Memory B cell (primary cell): ENCODE measurements at places on chromosomes 1 and 21.

GRCh38 chr1:85822696-85823095, 114.5 kb upstream of the ZNHIT6 start:
- no peak for DNase-seq

DNA sequence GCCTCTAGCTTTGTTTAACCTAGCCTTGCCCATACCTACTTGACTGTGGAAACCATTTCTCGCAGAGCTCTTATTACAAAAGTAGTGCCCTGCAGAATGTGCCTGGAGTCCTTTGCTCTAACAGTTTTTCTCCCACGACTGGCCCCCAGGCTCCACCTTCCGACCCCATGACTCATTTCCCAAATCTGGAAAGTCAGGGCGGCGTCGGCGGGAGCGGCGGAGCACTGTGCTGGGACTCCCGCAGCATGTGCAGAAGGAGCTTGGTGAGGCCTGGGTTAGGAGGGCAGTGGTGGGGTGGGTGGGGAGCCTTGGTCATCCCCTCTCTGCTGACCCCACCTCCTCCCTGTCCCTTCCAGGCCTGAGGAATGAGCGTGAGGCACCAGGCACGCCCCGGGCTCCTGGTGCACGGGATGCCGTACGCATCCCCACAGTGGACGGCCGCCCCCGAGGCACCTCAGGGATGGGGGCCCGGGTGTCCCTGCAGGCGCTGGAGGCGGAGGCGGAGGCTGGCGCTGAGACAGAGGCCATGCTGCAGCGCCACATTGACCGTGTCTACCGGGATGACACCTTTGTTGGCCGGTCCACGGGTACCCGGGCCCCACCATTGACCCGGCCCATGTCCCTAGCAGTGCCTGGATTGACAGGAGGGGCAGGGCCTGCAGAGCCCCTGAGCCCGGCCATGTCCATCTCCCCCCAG, 47.5 kb downstream of the YARS1 start:
- DNase-seq, result no peak

DNA sequence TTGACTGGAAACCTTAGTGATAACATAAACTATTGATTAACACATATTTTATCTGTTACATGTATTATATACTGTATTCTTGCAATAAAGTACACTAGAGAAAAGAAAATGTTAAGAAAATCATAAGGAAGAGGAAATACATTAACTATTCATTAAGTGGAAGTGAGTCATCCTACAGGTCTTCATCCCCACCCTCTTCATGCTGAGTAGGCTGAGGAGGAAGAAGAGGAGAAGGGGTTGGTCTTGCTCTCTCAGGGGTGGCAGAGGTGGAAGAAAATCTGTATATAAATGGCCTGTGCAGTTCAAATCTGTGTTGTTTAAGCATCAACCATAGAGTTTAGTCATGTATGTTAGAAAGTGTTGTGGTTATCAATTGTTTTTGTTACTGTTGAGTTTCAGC, 66.1 kb upstream of the CHODL start:
- DNase-seq, result no peak

DNA sequence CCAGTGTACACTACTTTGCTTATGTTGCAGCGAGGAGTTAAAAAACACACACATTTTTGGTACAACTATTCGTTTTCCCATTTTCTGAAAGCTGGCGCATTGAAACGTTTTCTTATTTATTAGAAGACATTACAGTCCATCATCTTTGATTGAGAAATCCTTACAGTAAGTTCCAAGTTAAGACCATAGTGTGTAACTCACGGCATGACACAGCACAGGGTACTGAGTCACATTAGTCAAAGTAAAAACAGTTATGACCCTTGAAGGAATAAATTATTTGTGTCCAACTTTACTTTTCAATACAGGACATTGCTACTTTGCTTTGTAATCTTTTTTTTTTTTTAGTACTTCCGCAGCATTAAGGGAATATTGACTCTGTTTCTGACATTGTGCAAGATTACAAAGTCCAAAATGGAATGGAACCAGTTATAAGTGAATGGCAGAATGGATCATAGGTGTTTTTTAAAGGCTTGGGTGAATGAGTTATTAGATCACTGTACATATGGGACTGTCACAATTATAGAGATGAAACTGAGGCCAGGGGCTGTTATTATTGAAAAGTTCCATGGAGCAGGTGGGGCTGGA, 11.7 kb downstream of the PTGFRN start:
- no peak for DNase-seq

- DNase-seq, result no peak
Observed at GRCh38 chr1:160239582-160240299, 22.6 kb downstream of the DCAF8 start.

DNA sequence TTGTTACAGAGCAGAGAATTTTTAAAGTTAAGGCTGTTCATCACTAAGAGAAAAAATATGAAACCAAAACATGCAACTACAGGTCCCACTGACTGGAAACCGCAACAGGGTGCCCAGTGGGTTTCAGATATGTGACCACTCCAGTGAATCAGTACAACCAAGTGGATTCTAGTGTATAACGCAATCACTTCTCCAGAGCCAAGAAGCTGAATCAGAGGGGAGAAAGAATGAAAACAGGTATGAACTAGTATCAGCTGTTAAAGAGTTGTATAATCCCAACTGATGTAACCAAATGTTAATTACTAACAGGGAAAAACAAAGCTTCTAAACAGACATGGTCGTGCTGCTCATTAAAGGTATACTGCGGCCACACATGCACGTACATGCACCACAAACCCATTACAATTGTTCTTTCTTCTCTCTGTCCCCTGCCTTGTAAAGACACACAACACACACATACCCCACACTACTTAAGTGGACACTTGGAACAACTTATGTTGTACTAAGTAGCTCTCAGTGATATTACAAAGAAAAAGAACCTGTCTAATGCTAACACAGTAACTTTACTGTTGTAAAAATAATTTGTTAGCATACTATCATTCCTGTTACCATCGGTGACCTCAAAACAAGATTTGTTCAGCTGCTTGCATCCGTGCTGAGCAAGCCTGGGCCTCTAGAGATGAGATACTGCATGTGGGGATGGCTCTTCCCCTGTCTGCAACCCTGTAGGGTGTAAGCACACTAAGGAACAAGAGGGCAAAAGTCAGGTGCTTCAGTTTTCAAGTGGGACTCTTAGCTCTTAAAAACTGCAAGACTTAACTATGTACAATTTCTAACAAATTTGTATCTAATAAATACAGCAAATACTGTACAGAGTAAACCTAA, 74.2 kb downstream of the PTPN14 start:
- DNase-seq, result no peak

DNA sequence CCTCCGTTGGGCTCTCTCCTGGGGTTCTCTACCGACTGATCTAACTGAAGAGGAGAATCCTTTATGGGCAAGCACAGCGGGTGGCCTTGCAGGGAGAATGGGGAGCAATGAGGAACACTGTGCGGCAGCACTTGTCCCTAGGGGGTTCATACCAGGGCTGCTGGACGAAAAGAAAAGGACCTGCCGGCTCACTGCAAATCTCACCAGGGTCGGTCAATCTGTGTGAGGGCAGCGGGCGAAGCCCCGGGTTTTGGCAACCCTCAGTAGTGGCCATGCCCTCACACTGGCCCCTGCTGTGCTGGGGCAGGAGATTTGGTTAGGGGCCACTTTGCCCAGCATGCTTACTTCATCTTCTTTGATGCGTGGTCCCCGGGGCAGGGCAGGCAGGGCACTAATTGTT, 5.9 kb downstream of the LHX9 start:
- no peak for DNase-seq

DNA sequence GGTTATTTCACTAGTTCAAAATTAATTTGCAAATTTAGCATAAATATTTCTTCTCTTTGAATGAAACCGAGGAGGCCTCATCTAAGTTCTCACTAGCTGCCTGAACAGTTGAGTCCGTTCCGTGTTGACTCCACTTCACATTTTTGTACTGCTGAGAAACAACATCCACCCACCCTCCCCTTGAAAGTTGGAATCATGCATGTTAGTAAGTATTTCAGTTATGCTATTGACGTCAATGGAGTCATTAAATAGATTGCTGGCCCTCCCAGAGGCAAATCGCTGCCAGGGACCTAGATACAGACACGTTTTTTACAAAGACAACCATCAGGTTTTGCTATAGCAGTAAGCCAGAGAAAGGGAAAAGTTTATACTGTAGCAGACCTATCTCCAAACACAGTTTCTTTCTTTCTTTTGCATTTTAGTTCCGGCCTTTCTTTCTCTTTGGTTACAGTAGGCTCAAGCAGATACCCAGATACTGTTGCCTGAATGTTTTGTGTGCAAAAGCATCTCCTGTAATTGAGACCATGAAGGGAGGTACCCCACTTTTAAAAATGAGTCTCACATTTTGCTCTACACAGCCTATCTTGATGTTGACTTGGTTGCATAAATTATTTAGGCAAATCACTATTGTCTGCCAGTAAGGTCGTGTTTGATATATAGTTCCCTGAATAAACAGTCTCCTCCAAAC, 262.6 kb upstream of the SGIP1 start:
- no peak for DNase-seq

DNA sequence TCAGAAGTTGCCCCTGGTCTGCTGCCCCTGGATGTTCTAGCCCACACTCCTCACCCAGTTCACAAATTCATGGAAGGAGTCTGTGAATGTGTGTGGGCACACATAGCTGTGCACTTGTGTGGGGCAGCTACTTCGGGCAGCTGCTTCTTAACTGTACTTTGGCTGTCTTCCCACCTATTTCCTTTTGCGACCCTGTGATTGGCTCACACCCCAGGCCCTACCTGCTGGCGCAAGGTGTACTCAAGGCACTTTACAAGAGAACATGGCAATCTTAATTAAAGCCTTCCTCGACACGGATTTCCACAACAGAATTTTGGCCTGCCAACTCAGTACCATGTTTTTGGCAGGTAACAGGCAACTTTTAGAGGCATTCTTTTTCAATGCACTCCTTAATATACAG, 86.5 kb upstream of the CTTNBP2NL start:
- DNase-seq, result no peak

DNA sequence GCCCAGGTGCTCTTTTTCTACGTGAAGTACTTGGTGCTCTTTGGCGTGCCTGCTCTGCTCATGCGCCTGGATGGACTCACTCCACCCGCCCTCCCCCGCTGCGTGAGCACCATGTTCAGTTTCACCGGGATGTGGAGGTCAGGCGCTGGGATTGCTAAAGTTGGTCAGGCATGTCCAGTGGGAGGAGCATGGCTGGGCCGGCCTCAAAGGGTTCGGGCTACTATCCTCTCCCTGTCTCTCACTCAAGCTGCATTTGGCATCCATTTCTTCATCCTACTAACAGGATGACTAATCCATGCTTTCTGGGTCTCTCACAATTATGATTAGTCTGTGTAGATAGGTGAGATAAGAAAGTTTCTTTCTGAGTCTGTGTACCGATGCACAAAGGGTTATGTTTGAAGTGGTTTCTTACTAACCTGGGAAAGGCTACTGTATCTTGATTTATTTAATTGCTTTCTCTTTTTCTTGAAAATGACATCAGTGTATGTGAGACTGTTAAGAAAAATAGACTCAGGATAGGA, 135.9 kb downstream of the HHAT start:
- DNase-seq, result no peak

GRCh38 chr1:34739613-34740012, 15.2 kb upstream of the GJB5 start:
- DNase-seq, result no peak

DNA sequence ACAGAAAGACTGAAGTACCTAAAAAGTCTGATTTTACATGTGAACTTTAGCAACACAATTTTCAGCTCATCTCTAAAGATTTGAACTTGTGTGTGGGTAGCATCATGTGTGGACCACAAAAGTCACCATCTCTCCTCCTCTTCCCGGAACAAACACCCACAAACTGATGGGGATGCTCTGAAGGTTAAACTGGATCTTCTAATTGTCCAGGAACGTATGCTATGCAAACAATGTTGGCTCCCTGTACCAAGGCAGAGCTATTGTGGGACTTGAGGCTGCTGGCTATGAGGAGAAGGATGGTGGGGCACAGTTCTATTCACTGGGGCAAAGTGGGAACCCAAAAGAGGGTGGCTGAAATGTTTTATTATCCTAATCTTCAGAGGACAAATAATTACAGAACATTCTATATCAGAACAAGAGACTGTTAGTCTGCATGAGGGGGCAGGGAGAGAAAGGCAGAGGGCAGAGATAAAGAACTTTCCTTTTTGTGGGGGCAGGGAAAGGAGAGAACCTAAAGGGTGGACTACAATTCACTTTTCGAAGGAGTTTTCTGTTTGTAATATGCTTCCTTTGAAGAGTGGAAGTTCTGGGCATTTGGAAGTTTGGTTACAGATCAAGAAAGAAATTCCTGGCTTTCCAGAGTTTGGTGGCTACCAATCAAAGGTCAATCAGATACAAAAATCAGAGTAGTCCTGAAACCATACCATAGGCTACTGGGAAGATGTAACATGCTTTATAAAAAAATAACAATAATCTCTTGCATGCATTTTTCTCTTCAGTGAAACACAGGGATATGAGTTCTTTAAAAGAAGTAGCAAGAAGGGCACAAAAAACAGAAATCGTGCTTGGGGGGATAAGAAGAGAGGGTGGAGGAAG, 62.9 kb downstream of the GADD45A start:
- no peak for DNase-seq

DNA sequence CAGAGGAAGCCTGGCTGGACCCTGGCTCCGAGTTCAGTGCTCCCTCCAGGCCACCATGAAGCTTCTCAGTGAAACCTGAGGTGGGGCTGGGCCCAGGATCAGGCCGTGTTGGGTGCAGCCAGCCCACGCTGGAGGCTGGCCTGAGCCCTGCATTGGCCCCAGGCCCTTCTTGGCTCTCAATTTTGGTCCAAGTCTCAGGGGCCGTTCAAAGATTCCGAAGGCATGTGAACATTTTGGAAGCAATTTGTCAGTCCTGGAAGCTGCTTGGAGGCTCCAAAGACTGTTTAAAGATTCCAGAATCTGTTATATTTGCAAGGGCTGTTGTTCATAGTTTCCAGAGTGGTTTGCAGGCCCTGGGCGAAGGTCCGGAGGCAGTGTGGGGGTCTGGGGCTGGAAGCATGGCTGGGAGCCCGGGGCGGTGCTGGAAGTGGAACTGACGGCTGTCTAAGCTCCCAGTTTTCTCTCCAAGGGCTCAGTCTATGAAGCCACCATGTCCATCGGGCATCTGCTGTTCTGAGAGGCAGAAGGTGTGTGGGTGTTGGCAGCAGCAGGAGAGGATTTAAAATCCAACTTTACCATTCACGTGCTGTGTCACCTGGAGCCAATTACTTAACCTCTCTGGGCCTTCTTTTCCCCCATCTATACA, 104.9 kb downstream of the EPHB2 start:
- DNase-seq, result no peak

GRCh38 chr1:101044749-101045148, 19.2 kb upstream of the DPH5 start:
- DNase-seq, result no peak

DNA sequence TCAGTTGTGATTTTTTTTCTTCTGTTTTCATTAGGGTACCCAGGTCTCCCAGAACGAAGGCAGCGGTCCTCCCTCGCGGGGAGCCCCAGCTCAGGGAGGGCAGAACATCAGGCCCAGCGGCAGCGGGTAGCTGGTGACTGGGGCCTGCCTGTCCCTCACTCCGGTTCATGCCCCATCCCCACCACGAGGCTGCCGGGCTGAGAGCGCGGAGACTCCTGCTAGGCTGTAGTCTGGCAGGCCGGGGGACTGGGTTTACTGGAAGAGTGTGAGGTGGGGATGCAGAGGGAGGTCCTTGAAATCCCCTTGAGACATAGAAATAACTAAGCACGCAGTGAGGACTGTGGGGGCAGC, 10.5 kb downstream of the BRINP2 start:
- no peak for DNase-seq
